ENCODE measurements at places on chromosomes 2 and 18.

DNA sequence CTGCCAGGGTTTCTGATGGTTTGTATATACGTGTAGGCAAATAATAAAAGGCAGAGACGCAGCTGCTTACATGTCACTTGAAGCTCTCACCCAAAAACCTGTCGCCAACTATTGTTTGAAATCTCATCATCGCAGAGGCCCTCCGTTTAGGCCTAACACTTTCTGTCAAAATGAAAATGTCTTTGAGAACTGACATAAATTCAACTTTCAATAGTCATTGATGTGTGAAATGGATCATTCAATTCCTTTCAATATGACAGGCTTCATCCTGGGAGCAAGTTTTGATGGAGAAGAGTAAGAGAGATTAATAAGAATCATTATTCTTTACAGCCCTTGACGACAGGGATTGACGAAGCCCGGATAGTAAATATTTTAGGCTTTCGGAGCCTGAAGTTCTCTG lies 2.7 kb downstream of the ACTG2 start:
- DNase-seq, result no peak

DNA sequence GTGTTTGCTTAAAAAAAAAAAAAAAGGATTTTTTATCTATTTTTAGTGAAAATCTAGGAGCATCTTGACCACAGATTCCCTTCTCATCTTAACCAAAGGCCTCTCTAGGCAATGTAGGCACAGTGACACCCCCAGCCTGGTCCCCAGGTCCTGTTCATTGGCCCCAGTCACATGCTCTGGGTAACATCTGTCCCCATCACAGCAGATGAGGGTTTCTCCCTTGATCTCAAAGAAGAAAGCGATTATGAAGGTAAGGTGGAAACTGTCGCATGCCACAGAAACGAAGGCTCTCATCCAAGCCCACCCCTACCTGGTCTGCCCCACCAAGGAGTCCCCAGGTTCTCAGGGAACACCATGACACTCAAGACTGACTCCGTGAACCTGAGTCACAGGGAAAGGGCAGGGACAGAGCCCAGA lies 4.7 kb downstream of the HS6ST1 start:
- DNase-seq, result no peak

DNA sequence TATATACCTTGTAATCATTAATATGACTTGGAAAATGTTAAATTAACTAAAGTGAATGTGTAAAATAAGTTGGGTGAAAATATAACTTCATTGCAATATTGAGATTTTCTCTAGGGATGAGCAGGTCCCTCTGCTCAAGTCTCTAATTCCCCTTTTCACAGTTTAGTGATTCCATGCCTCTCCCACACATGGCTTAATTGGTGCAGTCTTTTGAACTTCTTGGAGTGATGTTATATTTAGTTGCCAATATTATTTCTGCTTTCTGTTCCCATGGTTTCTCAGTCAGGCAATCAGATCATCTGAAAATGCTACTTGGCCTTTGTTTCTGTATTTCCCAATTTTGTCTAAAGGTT lies 233.7 kb upstream of the SPOPL start:
- no peak for DNase-seq

DNA sequence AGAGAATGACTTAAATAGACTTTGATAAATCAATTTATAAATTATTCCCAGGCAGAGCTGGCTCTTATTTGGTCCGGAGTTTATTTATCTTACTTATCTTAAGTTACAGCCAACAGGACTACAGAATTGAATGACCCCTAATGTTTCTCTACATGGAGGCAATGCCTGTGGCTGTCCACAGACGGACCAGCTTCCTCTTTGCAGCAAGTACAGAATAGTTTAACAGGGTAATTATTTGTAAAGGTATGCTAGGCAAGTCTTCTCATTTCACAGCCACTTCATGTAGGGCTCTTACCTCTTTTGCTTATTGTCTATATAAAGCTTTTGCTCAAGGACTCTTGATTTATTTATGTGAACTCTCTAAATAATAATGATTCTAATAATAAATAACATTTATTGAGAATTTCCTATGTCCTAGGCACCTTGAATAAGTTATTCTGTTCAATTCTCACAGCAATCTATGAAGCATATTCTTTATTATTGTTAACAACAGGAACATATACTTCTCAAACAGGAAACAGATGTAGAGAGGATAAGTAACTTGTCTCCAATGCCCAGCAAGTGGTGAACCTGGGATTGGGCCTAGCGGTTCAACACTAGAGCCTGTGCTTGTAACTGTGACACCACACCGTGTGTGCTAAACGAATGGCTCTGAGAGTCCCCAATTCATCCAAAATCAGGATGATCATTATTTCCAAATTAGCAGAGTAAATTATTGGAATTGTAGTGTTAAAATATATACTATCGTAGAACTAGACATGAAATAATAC lies 58.8 kb upstream of the NXPH2 start:
- no peak for DNase-seq

GRCh38 chr2:195721042-195721441 lies 64.0 kb downstream of the SLC39A10 start:
- DNase-seq, result no peak

GRCh38 chr2:16135913-16136310 lies 195.6 kb downstream of the MYCN start:
- DNase-seq, result no peak

- DNase-seq, result no peak
These were observed 928.5 kb upstream of the CELF4 start for GRCh38 chr18:38494065-38494464.

DNA sequence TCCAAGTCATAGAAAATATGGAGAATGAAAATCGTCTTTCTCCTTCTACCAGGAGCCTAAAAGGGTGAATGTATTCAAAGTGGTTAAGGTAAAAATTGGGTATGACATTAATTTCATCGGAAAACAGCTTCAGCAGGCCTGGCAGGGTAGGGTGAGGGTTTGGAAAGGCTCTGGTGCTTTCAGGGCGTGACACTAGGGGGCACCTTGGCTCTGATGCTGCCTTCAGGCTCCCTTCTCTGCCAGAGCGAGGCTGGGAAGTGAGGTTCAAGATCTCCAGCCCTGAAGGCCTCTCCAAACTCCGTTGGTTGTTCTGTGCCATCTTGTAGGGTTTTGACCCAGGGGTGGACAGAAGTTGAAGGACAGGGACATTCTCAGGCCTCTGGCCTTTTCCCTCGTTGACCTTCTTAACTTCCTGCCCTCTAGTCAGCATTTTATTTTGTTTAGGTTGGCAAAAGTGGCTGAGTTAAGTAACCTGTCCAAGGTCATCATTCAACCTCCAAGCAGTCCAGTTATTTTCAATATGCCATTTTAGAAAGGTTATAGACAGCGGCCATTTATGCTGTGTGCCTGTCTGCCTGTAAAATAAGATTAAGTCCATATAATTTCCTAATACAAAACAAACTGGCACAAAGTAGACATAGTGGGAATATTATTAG lies 40.3 kb downstream of the EML6 start:
- DNase-seq, result no peak

DNA sequence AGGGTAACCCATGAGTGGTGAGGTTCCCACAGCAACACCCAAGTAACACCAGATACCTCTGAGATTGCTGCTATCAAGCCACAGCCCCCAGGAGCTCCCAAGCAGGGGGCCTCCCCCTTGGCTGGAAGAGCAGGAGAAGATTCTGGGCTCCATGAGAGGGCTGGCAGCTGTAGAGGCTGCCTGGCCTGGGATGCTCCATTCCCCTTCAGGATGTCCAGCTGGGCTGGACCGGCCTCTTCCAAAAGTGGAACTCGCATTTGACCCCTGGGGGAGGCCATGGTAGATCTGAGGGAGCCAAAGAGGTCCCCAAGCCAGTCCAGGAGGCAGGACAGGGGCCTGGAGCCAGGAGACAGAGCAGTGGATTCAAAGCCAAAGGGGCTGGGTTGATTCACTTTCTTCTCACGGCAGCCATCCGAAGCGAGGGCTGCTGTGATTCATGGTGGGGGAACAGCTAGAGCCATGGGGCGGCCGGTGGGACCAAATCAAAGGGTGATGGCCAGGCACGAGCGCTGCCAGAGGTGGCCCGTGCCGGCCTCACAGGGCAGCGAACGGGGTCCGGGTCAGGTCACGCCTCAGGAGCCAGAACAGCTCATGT lies 95.3 kb upstream of the ID2 start:
- no peak for DNase-seq

DNA sequence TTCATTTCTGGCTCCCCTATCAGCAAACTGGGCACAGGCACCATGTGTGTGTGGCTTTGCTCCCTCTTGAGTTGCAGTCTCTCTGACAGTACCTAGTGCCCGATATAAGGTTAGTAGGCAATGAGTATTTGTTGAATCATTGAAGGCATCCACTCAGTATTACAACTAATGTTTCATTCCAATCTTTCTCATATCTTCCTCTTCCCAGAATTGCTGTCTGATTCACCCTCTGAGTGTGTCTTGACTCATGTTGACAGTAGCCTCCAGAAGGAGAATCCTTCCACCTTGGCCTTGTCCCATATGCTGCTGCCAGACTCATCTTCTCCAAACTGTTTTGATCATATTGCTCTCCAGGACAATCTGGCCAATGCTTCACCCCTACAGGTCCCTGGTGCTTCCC lies 202.5 kb downstream of the LRRTM1 start:
- no peak for DNase-seq
